ENCODE measurements at places on chromosomes 11 and 22.

DNA sequence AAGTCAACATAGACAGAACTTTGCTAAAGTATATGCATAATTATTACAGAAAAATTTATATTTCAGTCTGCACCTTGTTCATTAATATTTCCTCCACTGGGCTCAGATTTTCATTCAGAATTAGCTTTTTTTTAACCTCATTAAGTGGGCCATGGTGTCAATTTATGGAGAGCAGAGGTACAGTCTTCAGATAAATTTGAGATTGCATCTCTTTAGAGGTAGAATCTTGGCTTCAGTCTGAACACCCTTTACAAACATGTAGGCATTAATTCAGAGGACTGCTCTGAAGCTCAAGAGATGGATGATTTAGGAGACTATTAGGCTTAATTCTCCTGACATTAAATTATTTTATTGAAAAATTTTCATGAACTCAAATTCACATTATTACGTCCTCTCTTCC lies 3.4 kb upstream of the HBB start:
- DNase-seq, result no peak

DNA sequence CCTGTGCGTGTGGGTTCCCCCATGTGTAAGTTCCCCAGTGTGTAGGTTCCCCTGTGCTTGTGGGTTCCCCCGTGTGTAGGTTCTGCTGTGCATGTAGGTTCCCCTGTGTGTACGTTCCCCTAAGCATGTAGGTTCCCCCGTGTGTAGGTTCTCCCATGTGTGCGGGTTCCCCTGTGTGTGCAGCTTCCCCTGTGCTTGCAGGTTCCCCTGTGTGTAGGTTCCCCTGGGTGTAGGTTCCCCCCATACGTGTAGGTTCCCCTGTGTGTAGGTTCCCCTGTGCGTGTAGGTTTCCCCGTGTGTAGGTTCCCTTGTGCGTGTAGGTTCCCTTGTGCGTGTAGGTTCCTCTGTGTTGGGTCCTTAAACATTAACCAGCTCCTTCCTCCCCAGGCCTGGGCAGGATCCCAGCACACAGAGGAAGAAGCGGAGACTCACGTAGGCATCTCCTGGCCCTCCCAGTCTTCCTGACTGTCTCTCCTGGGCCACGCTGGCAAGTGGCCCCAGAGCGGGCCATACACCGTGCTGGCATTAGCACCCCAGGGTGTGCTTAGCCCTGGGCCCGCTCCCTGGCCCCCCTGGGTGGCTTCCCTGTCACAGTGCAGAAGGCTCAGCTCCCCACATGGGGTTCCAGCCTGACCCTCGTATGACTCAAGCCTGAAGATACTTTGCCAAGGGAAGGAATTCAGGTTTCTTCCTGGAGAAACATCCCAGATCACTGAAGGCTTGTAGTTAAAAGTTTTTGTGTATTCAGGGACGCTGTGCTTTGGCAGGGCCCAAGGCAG lies 2.8 kb upstream of the GRAMD4 start:
- no peak for DNase-seq

GRCh38 chr11:131609337-131609736 lies 238.9 kb downstream of the NTM start:
- no peak for DNase-seq

GRCh38 chr11:64568584-64569140 lies 22.4 kb upstream of the SLC22A12 start:
- peak; percentile 43 for DNase-seq

GRCh38 chr22:35198738-35199137 lies 58.6 kb upstream of the HMGXB4 start:
- no peak for DNase-seq

- peak; percentile 72 for DNase-seq
Measured at GRCh38 chr11:82523141-82523540, 210.5 kb downstream of the FAM181B start.

GRCh38 chr11:106152824-106153223 lies 75.4 kb downstream of the AASDHPPT start:
- no peak for DNase-seq

DNA sequence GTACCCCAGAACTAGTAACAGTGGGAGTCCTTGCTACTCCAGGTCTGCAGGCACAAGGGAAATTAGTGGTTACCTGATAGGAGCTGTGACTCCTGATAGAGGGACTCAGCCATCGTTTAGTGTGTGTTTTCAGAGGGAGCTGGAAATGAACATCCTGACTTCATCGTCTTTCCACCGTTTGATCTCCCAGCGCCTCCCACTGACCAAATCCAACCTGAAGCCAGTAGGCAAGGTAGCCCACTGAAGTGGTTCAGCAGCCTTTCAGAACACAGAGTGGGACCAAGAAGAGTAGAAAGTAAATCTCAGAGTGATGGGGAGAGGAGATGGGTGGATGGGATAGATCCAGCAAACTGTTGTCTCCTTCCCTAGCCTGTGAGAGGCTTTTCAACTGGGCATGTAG lies 385.9 kb downstream of the INSC start:
- no peak for DNase-seq

GRCh38 chr22:20979940-20980453 lies 2.1 kb upstream of the LZTR1 start:
- DNase-seq, result no peak

- DNase-seq, result no peak
Measured at GRCh38 chr11:85922367-85922766, 67.2 kb downstream of the CCDC83 start.

- DNase-seq, result no peak
Measured at GRCh38 chr11:14059491-14059890, 97.0 kb downstream of the SPON1 start.

- DNase-seq, result peak; percentile 45
Measured at GRCh38 chr22:48960980-48961660, 866.6 kb downstream of the BRD1 start.

- DNase-seq, result peak; percentile 81
Measured at GRCh38 chr22:39144101-39144767, 8.2 kb downstream of the CBX7 start.

DNA sequence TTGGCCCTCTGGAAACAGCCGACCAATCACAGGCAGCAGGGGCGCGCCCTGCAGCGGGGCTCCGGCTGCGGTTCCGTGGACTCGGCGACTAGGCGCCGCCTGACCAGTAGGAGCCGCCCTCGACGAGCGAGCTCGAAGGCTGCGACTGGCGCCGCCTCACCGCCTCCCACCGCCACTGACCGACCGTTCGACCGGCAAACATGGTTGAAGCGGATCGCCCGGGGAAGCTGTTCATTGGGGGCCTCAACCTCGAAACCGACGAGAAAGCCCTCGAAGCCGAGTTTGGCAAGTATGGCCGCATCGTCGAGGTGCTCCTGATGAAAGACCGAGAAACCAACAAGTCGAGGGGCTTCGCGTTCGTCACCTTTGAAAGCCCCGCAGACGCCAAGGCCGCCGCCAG lies at the start of gene RBMXL2:
Gene RBMXL2 (plus strand): TSS at position 78 of the 400 bp plus-strand sequence. CDS start 123 bp downstream, at position 201.
- DNase-seq, result no peak

DNA sequence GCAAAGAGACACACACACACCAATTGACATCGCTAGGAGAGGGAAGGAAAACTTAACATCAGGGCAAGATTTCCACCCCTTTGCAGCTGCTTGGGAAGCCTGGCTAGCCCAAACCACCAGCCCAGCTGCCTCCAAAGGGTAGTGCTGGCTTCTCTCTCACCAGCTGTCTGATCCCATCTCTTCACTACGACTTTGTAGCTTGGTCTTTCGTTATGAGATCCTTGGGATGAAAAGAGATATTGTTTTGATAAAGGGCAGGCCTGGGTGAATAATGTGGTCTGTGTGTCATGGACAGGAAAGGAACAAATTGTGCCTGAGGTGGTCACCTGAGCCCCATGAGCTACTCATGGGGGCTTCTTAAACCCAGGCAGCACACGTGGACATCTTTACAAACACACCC lies 101.9 kb downstream of the ARL14EP start:
- no peak for DNase-seq

GRCh38 chr22:35541254-35541748 lies 670 bp downstream of the RASD2 start:
- peak; percentile 75 for DNase-seq

GRCh38 chr11:41534391-41534790 lies 74.9 kb upstream of the LRRC4C start:
- DNase-seq, result no peak

GRCh38 chr11:6604081-6604626 lies 580 bp downstream of the ILK start:
- DNase-seq, result peak; percentile 79

GRCh38 chr11:69059985-69060384 lies 11.3 kb downstream of the TPCN2 start:
- no peak for DNase-seq

- DNase-seq, result no peak
Measured at GRCh38 chr11:17992916-17993315, 19.9 kb downstream of the SERGEF start.

GRCh38 chr22:36197065-36197440 lies 4.6 kb downstream of the APOL4 start:
- peak; percentile 92 for DNase-seq

DNA sequence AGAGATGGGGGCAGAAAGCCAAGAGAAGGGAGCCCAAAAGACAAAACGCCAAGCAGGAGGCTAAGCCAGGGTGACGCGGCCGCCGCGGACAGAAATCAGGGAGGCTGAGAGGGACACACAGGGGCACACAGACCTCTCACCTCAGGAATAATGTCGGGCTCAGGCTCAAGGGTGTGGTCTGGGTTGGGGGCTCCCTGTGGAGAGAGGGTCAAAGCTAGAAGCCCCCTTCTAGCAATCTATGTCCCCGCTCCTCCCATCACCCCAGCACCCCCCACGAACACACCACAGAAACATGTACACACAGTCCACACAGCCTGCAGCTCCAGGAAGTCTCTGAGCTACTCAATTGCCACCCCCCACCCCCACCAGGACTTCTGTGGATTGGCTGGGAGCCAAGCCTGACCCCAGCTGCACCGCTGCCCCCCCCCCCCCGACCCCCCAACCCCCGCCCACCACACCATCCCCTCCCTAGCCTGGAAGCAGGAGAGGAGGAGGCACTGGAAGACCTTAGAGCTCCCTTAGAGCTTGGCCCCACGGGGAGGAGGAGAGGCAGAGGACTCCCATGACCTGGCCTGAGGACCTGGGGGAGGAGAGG lies 6.9 kb downstream of the BCL9L start:
- DNase-seq, result no peak

DNA sequence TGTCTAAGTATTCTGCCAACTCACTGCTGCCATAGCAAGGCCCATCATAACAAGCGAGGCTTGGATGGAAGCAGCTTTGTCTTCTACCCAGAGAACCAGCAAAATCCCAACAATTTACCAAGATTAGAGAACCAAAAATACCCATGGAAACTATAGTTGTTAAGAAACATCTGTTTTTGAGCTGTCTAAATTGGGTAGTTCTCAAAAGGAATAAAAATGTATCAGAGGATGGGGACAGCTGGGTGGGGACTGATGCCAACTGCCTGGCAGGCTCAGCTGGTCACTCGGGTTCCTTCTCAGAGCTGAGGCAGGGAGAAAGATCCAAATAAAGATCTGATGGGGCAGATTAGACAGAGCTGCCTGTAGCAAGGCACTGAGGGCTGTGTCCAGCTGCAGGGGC lies 85.9 kb upstream of the GRK3 start:
- no peak for DNase-seq
